ENCODE measurements at places on chromosomes 12 and 14.

DNA sequence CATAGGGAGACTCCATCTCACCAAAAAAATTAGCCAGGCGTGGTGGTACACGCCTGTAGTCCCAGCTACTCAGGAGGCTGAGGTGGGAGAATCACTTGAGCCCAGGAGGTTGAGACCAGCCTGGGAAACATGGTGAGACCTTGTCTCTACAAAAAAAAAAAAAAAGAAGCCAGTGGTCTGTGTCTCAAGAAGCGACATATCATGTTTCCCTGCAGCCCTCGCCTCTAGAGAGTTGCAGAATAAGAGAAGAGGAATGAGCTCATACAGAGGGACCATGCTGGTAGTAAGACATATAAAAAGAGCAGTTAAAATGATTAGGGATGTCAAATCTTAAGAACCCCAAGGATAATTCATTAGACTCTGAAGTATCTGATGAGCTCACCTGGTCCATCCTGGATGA lies 39.4 kb upstream of the BICDL1 start:
- DNase-seq = no peak

- DNase-seq = no peak
These were observed 20.9 kb upstream of the HECTD1 start for GRCh38 chr14:31228533-31228932.

DNA sequence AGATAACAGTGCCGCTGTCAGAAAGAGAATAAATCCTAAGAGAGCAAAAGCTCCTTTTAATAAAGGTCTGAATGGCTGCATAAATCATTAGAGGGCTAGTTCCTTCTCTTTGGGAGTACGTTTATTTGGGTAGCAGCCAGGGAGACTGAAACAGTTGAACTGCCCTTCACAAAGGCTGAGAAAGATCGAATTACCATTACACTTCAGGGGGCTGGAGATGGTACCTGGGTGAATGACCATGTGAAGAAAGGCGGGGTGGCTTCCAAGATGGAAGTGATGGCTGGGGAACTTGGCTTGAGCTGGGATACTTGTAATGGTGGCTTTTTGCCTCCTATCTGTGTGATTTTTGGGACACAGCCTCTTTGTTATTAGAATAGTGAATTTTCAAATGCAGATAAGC lies 1.7 kb upstream of the FGD4 start:
- no peak for DNase-seq

DNA sequence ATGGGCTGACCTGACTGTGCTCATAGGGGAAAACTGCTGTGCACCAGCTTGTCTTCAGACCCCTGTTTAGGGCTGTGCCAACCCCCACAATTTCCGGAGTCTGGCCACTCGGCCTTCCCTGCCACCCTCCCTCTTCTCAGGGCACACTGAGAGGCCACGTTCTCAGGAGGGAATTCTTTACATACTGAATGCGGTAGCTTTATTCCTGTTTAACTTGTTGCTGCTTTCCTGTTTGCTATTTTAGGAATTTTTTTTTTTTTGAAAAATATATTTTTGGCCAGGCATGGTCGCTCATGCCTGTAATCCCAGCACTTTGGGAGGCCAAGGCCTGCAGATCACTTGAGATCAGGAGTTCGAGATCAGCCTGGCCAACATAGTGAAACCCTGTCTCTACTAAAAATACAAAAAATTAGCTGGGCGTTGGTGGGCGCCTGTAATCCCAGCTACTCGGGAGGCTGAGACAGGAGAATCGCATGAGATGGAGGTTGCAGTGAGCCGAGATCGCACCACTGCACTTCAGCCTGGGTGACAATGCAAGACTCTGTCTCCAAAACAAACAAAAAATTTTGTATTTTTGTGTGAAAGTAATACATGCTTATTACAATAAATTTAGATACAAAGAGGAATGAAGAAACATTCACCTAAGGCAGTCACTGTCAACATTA lies 39.5 kb downstream of the TPCN1 start:
- DNase-seq = no peak

- no peak for DNase-seq
These were observed 46.3 kb upstream of the HECTD1 start for GRCh38 chr14:31253746-31254471.

DNA sequence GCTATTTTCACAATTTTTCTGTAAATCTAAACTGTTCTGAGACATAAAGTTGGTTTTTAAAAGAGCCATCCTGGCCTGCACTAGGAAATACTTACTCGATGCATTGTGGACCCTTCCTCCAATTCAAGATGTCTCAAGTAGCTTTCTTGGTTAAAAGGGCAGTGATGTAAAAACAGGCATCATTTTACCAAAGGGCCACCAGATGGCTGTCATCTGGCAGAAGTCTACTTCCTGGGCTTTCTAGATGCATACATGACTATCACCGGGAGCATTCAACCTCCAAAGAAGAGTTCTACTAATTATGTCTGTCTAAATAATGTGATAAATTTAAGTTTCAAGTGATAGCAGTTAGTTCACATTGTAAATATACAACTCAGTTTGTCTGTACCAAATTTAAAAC lies 96.8 kb upstream of the FRMD6 start:
- DNase-seq = peak; percentile 58

DNA sequence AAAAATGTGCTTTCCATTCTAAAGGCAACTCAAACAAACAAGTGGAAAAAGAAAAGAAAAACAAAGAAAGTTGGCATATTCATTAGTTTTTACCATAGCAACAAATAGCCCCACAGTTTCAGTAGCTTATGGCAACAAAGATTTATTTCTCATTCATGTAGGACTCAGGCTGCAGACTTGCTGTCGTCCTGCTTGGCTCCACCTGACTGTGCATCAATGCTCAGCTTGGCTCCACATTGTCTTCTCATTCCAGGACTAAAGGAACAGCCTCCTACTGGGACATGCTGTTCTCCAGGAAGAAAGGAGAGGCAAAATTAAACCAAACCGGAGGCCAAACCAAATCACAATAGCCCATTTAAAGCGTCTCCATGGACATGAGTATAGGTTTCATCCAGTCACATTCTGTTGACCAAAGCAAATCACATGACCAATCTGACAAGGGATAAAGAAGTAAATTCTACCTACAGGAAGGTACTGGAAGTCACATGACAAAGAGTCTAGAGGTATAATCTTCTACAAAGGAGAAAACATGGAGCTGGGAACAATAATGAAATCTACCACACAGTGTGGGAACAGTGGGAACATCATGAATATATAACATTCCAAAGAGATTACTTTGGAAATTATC lies 222.5 kb downstream of the PIK3C2G start:
- no peak for DNase-seq

- DNase-seq = no peak
These were observed 6.9 kb downstream of the FBXO34 start for GRCh38 chr14:55277972-55278740.

DNA sequence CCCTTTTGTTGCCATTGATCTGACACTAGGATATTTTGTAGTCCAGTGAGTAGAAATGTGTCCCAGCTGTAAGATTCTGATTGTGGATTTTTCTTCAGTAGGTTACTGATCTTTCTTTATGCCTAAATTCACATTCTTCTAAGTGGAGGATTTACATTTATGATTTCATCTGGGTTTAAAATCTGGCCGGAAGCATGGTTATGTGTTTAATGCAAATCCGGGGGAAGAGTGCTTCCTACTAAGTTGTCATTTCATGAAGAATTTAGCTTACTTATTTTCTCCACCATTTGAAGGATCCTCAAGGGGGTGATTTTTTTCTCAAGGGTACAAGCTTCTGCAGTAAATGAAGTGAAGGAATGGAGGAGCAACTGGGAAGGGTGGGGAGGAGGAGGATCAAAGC lies 96.7 kb downstream of the TMTC2 start:
- DNase-seq = no peak

GRCh38 chr14:76546426-76547221 lies 170.7 kb downstream of the ESRRB start:
- no peak for DNase-seq

GRCh38 chr12:120215766-120216735 lies 15.1 kb upstream of the RPLP0 start:
- no peak for DNase-seq

DNA sequence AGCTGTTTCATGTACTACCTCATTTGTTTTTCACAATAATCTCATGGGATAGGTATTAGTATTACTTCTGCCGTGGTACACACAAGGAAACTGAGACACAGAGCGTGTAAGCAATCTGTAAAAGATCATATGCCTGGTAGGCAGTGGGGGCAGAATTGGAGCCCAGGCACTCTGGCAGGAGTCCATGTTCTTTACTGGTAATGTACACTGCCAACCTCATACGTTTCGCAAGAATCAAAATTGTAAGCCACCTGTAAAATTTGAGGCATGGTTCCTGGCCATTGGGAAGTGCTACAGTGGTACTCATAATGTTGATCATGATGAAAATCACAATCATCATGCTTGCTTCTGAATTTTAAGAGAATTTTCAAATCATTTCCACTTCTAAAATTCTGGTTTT lies 40.7 kb downstream of the TMTC1 start:
- DNase-seq = no peak

GRCh38 chr14:52513249-52513648 lies 39.1 kb downstream of the TXNDC16 start:
- no peak for DNase-seq

DNA sequence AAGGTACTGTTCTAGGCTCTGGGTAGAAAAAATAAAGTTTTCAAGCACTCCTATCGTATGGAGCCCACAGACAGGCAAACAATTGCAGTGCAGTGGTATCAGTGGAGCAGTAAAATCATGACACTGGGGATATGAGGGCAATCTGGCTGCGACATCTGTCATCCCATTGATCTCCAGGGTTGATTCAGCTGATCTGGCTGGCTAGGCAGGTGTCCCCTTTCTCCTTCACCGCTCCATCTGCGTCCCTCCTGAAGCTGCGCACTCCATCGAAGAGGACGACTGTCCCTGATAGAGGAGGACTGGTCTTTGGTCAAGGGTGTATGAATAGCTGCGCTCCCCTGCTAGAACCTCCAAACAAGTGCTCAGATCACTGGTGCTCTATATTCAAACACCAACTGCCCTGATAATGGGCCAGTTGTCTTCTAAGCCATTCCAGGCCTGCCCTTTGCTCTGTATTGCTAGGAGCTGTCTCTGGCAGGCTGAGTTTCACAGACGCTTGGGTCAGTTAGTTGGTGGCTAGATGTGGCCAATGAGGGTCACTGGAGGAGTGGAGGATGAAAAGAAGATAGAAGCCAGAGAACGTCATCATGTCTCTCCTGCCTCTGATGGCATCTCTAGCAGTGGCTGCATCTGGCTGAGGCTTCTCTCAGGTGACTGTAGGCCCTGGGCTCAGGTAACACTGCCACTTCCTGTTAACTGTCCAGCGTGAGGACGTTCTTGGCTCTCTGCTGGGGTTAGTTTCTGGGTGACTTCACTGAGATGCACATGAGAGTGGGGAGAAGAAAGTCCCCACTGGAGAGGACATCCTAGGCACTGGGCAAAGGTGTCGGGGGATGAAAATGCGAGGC lies 205.0 kb upstream of the FOXN3 start:
- DNase-seq = no peak

- peak; percentile 30 for DNase-seq
These were observed 19.5 kb upstream of the HAL start for GRCh38 chr12:96015672-96016071.

DNA sequence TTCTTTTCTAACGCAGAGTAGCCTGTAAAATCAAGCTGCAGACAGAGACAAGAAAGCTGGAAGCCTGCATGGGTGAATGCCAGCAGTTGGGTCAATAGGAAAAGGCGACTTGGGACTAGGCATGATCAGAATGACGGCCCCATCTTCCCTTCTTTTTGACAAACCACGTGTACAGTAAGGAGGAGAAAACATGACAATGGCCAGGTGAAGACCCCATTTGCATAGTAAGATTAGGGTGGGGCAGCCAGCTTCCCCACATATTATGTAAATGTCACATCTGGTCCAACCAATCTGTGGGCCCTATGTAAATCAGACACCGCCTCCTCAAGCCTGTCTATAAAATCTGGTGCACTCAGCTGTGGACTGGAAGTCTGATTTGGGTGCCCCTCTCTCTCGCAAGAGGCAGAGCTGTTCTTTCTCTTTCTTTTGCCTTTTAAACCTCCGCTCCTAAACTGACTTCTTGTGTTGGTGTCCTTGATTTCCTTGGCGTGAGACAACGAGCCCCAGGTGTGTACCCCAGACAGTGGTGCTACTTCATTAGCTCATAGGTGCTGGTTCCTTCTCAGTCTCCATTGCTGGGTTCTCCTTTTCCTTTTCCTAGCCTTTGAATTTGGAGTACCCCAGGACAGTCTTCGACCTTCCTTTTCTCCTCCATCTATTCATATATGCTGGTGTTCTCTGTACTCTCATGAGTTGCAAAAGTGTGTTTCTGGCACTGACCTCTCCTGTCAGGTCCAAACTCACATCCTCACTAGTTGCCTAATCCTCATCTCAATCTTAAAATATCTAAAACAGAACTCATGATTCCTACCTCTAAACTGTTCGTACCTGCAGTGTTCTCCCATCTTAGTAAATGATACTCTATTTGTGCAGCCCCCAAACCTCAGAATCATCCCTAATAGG lies 9.4 kb upstream of the DHRS7 start:
- DNase-seq = no peak

DNA sequence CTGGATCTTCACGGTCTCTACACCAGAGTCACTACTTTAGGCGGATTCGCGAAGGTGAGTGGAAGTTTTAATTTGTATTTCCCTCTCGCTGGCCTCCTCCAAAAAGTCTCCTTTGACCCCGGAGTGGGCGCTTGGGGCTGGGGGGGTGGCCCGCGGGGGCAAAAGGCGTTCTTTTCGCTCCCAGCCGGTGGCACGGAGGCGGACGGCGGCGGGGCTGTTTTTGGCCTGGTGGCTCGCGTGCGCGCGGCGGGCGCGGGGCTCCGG lies 510 bp downstream of the ARID2 start:
- DNase-seq = no peak

GRCh38 chr12:57522887-57523705 lies 472 bp downstream of the MBD6 start:
- no peak for DNase-seq

DNA sequence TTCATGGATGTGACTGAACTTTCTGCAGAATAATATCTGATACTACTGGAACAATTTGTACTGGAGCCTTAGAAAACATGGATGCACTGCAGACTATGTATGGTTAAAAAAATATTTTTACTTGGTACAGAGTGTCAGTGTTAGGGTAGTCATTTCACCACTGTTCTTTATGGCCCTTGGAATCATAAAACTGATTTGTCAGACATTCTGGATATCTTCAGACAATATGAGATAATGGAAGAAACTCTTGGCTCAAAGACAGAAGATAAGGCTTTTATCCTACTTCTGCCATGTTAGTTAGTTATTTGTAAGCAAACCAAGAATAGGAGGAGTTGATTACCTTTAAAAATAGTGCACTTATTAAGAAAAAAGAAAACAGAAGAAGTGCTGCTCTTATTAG lies 209.4 kb downstream of the LRIG3 start:
- no peak for DNase-seq

GRCh38 chr12:27573972-27574371 lies 50.0 kb downstream of the PPFIBP1 start:
- peak; percentile 91 for DNase-seq
